ENCODE measurements at places on chromosomes 5 and 9.

- DNase-seq = no peak
These were observed 4.2 kb downstream of the USP20 start for GRCh38 chr9:129839324-129840023.

GRCh38 chr9:36956908-36957307 lies 77.2 kb downstream of the PAX5 start:
- DNase-seq = no peak

- no peak for DNase-seq
These were observed 526.4 kb downstream of the CTNND2 start for GRCh38 chr5:11377896-11378295.

- no peak for DNase-seq
These were observed 1194.6 kb upstream of the WWC1 start for GRCh38 chr5:167096816-167097215.

GRCh38 chr5:2519153-2519552 lies 232.3 kb downstream of the IRX2 start:
- no peak for DNase-seq

DNA sequence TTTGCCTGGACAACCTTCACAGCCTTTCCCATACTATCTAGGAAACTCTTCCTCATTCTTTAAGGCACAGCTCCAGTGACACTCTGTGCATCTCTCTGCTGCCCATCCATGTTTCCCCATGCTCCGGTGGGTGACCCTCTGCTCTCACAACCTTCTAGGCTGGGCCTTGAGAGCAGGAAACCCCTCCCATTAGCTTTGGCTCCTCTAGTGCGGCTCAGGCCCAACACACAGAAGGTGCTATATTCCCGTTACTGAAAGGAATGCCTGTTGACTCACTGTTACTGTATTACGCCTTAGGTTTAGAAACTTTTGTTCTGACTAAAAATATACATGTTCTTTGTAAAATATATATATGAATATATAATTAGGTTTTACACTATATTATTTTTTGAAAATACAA lies 8.1 kb upstream of the CCL28 start:
- DNase-seq = no peak

GRCh38 chr9:6887051-6887450 lies 129.3 kb downstream of the KDM4C start:
- no peak for DNase-seq

DNA sequence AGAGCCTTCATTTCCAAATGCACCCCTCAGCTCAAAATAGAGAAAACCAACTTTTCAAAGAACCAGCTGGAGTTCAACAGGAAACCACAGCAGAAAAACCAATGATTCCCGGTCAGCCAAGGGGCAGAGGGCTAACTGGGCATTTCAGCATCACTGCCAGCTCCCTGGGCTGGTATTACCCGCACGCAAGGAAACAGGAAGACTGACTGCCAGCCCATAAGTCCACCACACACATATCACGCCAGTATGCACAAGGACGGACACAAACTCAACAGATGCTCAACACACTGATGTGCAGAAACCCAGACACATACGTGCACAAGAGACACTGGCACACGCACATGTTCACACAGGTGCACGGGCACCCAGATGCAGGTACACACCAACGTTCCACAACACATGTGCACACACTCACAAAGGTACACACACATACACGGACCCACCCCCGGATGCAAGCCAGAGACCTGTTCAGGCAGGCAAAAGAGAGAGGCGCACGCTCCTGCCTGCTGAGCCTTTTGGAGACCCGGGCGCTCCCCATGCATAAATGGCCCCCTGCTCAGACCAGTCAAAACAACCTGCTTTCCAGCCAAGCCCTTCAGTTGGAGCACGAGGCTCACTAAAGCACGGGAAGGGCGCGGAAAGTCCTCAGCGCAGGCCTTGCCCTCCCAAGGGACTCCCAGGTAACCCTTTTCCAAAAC lies 2.1 kb downstream of the ADAMTS2 start:
- no peak for DNase-seq

DNA sequence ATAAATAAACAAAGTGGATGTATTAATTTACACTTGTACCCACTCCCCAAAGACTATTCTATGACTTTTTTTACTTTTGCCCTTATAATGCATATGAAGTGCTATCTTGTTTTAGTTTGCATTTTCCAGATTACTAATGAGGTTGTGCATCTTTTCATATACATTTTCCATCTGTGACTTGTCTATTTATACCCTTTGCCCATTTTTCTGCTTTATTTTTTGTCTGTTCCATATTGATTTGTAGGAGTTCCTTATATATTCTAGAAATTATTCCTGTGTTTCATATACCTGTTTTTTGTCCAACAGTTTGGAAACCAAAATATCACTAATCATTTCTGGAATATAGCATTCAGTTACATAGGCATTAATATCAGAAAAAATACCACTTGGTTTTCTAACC lies 54.0 kb upstream of the SLC30A5 start:
- DNase-seq = no peak

GRCh38 chr5:135085936-135086725 lies 52.1 kb upstream of the PITX1 start:
- no peak for DNase-seq

DNA sequence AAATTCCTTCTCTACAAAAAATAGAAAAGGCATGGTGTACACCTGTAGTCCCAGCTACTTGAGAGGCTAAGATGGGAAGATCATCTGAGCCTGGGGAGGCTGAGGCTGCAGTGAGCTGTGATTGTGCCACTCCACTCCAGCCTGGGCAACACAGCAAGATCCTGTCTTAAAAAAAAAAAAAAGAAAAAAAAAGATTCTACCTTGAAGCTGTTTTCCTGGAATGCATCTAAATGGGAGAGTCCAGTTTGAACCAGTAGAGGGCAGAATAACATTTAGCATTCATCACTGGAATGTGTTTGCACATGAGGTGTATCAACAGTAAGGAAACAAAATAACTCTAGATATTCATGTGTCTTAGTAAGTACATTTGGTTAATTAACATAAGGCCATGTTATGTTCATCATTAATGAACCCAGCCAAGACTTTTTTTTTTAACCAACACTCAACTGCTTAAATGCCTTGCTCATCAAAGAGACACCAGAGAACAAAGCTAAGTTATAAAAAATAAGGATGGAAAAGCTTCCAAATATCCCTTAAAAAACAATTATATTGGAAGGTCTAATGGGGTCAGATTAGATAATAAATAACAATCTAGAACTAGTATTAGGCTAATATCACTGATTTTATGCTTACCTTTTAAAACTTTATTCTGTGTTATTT lies 16.1 kb downstream of the IFNE start:
- no peak for DNase-seq

DNA sequence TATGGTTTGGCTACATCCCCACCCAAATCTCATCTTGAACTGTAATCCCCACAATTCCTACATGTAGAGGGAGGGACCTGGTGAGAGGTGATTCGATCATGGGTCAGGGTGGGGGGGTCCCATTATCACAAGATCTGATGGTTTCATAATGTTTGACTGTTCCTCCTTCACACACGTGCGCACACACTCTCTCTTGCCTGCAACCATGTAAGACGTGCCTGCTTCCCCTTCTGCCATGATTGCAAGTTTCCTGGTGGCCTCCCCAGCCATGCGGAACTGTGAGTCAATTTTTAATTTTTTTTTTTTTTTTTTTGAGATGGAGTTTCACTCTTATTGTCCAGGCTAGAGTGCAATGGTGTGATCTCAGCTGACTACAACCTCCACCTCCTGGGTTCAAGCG lies 27.0 kb downstream of the FAM169A start:
- no peak for DNase-seq

GRCh38 chr5:52993367-52993766 lies 4.2 kb downstream of the ITGA2 start:
- DNase-seq = no peak

DNA sequence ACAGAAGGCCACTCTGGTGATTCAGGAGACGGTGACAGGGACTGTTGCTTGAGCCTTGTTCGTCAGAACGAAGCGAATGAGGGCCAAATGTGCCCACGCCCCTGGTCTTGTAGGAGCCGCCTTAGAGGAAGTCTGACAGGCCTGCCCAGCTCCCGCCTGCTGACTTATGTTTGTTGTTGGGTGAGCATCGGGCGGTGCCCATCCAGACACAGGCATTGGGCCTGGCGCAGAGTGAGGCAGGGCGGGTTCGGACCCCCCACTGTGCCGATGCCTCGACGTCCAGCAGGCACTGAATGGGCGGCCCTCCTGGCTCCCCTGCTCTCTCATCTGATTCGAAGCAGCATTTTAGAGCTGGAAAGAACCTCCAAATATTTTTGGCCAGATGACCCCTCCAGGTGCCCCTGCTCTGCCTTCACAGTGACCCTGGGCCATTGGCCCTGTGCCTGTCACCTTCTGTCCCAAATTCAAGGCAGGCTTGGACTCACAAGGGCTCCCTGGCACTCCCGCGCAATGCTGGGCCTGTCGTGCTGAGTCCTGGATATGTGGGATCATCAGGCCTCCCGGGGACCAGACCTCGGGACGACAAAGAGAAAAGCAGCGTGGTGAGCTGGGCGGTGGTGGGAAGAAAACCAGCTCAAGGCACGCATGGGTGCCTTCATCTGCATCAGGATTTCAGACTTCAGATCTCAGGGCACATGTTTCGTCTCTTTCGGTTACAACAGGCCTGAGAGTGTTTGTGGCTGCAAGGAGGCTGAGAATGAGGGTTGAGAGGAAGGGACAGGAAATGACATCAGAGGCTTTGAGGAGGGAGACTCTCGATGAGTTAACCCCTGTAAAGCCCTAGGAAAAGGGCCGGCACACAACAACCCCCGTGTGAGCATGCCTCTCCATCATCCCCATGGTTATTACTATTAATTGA lies 37.1 kb upstream of the OLFM1 start:
- no peak for DNase-seq

GRCh38 chr5:124628721-124629596 lies 117.5 kb downstream of the ZNF608 start:
- DNase-seq = no peak

- no peak for DNase-seq
These were observed 1275.4 kb upstream of the CDH18 start for GRCh38 chr5:21263361-21263760.

GRCh38 chr9:89281106-89281505 lies 29.9 kb upstream of the CKS2 start:
- DNase-seq = no peak

Measured in activated gamma-delta T cell treated with anti-CD3 and anti-CD28 coated beads, Interleukin-2, amount 50 U/mL, for 16 hours (primary cell).